Activated B cell treated with CpG ODN at 0.5 μM for 24 hours (primary cell): ENCODE measurements at places on chromosomes 7 and 10. TPM values are rescaled to one million over a fixed set of nuclear protein-coding genes. Genes with fewer than 3 reads are reported as not detected.

The ADRA2A gene
- total RNA-seq = not detected in 2 replicates

The GDF2 gene
- total RNA-seq = not detected in 2 replicates

The OPN4 gene
- total RNA-seq = not detected in 2 replicates

The CNPY1 gene
- total RNA-seq = not detected in 2 replicates

The NKX2-3 gene
- not detected in 2 replicates for total RNA-seq

The NEUROG3 gene
- 0.38 and 0.66 TPM in 2 replicates for total RNA-seq

The ARL3 gene
- total RNA-seq = 4.1 and 5.1 TPM in 2 replicates

The LRIT1 gene
- total RNA-seq = not detected in 2 replicates

The CXCL12 gene
- total RNA-seq = not detected in 2 replicates

The PTPN20 gene
- total RNA-seq = 2.1 and 2.3 TPM in 2 replicates
